ENCODE measurements at places on chromosomes 2 and 18.

DNA sequence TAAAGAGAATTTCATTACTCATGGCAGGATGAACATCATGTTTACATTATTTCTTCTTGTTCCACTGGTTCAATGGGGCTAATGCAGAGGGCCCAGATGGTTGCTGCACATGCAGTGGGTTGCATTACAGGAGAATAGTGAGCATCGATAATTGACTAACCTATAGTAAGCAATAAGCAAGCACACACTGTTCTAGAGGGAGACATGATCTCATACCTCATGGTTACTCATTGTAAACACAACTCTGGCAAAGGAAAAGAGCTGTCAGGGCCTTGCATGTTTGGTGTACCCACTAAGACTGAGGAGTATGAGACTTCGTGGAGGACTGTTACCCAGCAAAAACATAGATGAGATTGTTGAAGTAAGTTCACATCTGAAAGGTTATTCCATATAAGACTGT is 885.6 kb upstream of the VRK2 start:
- DNase-seq: no peak

- DNase-seq: no peak
Observed at GRCh38 chr2:183025993-183026392, 12.3 kb downstream of the NCKAP1 start.

DNA sequence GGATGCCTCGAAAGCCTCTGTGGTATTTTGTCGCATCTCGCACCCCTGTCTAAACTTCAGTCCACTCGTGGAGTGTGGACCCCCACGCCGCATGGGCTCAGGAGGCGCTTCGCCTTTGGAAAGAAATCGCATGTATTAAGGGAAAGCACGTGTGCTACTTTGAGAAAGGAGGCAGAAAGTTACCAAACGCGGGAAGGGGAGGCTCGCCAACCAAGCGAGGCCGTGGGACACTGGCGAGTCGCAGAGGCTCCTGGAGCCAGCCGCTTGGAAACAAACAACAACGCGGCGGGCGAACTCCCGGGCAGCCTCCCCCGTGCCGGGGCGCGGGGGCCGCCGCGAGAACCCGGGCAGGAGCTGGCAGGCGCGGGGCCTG is 455 bp upstream of the AGAP1 start:
- DNase-seq: no peak

- no peak for DNase-seq
Observed at GRCh38 chr2:42324244-42324643, 36.8 kb downstream of the COX7A2L start.

DNA sequence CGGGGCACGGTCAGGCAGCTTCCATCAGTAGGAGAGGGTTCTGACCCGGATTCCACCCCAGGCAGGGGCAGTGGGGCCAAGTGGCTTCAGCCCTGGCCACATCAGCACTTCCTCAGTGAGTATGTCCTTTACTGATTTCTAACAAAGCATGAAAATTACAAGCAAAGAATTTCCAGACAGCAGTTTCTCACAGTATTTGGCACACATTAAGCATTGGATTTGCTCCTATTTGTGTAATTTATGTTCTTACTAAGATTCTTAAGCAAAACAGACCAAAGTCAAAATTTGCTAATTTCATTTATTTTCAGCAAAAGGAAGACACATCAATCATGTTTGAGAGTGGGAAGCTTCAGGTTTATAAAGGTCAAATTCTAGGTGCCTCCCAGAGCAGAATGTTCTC is 73.3 kb upstream of the NFATC1 start:
- no peak for DNase-seq
